ENCODE measurements at places on chromosomes 7 and 10.

GRCh38 chr7:104458875-104459274 is 130.5 kb downstream of the LHFPL3 start:
- no peak for DNase-seq

GRCh38 chr10:103671126-103671895 is 177.8 kb downstream of the NEURL1 start:
- DNase-seq: no peak

- DNase-seq: no peak
These were observed 12.7 kb upstream of the RHBDD2 start for GRCh38 chr7:75866114-75866488.

DNA sequence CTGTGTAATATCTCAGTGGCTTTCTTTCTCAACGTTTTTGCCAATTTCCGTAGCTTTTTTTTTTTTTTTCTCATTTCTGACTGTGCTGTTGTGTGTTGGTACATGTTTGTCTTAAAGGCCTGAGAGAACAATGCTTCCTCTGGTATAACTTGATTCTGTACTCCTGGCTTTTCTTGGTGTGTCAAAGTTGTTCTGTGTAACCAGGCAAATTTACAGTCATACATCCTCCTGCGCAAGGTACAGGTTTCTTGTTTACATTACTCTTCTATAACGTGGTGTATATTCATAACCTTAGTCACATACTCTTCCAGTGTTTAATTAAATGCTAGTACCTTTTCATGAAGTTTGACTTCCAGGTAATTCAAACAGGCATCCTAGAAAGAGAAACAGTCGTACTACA is 8.3 kb upstream of the ARHGAP12 start:
- DNase-seq: no peak

- no peak for DNase-seq
These were observed 145.3 kb downstream of the NOC3L start for GRCh38 chr10:94217411-94217810.

Measured in stimulated activated CD4-positive, alpha-beta T cell treated with anti-CD3 and anti-CD28 coated beads, Interleukin-4, amount 100 ng/mL, for 4 hours (primary cell).